Left ventricle myocardium superior (tissue), 1 donor: ENCODE measurements at places on chromosomes 11 and 22.

DNA sequence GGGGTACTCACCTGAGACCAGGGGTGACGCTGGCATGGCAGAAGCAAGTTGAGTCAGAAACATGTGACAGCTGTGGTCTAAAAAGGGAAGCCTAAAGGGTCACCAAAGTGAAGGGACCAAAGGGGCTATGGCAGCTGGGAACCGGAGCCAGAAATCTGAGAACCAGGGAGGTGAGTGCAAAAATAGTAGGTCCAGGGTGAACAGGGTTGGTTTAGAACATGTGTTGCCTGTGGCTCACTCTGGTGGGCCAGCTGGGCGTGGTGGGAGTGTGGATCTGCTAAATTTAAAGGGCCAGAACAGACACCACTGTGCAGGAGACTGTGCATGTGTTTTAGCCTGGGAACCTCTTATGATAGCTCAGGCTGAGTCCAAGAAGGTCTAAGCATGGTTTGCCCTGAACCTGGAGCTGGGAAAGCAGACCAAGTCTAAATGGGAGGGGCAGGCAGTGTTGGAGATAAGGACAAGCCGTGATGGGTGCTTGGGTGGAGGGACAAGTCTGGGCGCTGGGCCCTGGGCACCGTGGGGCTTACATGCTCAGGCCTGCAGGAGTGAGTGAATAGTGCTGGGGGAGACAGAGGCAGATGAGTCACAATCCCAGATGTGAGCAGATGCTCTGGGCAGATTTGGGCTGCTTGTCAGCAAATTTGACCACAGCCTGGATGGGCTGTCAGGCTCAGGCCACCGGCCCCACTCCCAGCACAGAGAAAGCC is 41.4 kb upstream of the ZBED5 start:
- peak; percentile 59 for DNase-seq

- peak; percentile 51 for DNase-seq
Observed at GRCh38 chr22:26364066-26365015, 64.7 kb upstream of the ASPHD2 start.

- no peak for DNase-seq
Observed at GRCh38 chr22:29632672-29633071, 29.2 kb downstream of the NF2 start.

GRCh38 chr22:24465975-24466374 is 29.2 kb upstream of the UPB1 start:
- no peak for DNase-seq

GRCh38 chr22:29083933-29084591 is 11.2 kb downstream of the KREMEN1 start:
- no peak for DNase-seq

- DNase-seq = peak; percentile 61
Observed at GRCh38 chr11:100942016-100942415, 187.6 kb downstream of the PGR start.

- DNase-seq = no peak
Observed at GRCh38 chr11:120052196-120052775, 85.6 kb downstream of the TRIM29 start.

DNA sequence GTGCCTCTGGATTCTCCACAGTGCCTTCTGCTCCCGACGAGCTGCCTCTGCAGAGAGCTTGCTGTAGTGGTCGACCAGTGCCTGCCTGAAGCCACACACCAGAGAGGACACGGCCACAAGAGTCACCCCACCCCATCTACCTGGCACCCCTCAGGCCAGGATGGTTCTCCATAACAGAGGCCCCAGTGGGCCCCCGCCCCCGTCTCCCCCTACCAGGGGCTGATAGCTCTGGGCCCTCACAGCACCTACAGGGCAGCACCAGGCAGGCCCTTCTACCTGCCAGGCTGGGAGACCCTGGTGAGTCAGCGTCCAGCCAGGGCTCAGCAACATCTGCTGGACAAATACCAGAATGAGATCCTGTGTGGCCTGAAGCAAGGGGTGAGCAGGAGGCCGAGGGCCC is 21.7 kb downstream of the SELENOO start:
- DNase-seq = no peak

GRCh38 chr11:86513746-86514373 is 139.2 kb downstream of the CCDC81 start:
- DNase-seq = no peak

- DNase-seq = no peak
Observed at GRCh38 chr11:76838678-76839068, 22.0 kb upstream of the ACER3 start.

DNA sequence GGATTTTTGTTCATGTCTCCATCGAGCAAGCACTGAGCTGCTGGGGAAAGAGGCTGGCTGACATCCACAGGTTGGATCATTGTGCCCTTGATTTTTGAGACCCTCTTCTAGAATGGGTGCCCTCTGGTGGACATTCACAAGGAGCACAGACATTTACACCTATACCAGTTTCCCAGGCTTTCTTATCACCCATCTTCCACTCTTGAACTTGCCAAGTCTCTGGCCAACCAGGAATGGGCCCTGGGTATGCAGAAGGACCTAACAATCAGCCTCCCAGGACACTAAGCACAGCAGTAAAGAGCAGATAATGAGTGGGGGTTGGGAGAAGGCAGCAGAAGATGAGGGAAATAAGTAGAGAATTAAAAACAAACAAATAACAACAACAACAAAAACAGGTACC is 5.7 kb upstream of the INTS4 start:
- no peak for DNase-seq

GRCh38 chr22:19383292-19383691 is 48.2 kb downstream of the HIRA start:
- no peak for DNase-seq

DNA sequence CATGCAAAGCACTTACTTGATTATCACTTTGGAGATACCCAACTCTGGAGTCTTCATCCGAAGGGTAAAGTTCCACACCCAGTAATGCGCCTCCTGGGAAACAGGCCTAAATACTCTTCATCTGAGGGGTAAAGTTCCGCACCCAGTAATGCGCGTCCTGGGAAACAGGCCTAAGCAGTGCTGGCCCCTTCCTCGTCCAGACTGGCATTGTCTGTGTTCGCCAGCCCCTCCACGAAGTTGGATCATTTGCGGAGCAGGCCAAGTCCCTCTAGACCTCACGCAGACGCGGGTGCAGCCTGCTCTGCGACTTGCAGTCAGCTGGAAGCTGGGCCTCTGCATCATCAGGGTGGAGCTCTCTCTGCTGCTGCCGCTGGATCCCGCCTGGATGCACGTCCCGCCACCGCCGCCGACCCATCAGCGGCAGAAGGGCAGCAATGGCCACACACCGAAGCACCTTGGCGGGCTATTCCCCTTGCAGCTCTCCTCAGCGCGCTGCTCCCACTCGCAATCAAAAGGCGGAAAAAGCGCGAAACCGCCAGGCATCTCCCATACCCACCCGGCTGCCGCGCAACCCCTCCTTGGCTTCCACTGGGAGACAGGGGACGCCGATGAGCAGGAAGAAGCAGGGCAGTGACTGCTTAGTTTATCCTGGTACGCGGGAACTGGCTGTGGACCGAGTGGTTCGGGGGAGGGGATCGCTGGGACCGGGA is 34.1 kb upstream of the GLYATL1 start:
- DNase-seq = peak; percentile 59

- DNase-seq = no peak
Observed at GRCh38 chr11:131402040-131402439, 31.6 kb downstream of the NTM start.

DNA sequence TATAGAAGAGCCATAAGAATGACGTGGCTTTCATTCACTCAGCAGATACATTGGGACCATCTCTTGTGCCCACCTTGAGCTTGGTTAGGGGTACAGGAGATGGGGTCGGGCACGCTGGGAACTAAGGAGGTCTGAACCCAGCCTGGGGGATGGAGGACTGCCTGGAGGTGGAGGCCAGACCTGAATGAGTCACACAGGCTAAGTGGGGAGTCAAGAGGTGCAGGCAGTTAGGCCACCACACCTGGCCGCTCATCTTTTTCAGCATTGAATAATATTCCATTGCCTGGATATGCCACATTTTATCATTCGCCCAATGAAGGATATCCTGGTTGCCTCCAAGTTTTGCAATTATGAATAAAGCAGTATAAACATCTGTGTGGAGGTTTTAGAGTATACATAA is 3.8 kb upstream of the PPIL2 start:
- no peak for DNase-seq
